KG1 (cell line): ENCODE measurements at places on chromosomes 2 and 18.

DNA sequence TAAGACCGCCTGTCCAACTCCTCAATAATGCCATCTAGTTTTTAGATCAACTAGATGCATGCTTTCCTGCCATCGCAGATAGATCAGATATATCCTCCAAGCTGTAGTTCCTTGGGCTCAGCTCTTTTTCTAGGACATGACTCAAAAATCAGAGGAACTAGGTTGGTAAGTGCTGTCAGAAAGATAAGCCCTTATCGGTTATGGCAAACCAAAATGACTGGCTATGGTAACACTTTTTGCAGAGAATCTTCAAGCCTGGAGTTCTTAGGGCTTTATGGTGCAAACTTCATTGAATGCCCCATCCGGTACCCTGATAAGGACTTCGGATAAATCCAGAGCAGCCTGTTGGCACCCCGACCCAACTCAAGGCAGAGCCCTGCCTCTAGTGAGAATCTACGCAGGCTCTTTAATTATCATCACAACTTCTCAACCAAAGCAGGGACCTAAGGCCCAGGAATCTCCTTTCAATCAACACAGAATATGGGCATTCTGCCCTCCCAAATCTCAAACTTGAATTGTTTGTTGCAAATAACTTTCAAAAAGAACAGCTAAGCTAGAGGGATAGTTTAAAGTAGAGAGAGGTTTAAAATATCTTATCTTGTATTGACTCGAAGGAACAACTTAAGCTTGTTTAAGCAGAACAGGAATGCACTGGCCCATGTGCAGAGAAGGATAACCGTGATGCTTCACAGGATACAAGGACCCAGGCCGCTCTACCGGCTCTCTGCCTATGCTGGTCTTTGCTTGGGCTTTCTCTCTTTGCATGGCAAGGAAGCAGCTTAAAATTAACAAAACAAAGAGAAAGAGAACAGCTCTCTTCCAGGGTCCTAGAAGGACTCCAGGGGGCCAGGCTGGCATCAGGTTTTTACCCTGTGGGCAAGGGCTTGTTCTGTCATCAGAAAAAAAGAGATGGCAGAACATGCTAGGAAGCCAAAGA is 3.4 kb upstream of the CYP1B1 start:
- DNase-seq = no peak

GRCh38 chr2:232842689-232843088 is 27.4 kb upstream of the SNORC start:
- DNase-seq = no peak

GRCh38 chr2:5360081-5360480 is 332.1 kb upstream of the SOX11 start:
- no peak for DNase-seq

DNA sequence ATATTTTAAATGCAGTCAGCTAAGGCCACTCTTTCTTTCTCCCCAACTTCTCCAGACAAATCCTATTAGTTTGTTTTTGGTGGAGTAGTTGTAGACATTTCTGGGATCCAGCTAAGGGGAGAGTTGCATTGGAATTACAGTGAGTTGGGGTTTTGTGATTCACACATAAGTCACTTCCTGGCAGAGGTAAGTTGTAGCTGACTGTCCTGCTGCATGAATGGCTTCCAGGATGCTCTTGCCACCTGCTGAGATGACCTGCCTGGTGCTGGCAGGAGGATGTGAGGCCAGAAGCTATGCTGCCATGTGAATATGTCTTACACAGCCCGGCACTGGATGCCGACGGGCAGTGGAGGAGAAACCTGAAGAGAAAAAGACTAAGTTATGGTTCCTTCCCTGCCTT is 243.7 kb downstream of the TDRD15 start:
- no peak for DNase-seq

DNA sequence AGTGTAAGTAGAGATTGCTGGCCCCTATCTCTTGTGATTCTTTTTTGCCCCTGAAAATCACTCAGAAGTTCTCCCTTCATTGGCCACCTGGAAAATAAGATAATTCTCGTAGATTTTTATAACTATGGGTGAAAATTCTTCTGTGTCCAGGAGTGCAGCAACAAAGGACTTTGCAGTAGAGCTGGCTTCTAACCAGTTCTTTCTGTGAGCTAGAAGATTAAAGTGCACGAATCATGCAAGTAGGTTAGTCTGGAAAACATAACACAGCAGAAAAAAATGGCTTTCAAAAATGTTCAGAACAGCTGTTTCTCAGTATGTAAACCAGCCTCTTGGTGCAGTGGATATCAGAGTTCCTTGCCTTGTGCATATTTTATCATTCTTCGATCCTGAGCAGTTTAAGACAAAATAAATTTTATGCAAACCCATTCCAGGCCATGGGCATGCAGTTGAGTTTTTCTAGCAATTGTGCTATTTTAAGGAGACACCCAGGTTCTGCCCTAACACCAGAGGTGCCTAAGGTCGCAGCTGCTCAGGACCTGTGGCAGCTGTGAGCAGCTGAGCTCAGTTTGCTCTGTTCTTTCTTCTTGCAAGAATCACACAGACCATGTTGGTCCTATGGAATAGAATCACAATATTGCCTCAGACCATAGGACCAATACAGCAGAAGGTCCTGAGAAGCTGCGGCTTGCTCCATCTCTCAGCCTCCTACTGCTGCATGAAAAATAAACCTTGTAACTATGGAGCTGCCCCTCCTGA is 80.9 kb upstream of the BCL2L11 start:
- DNase-seq = no peak

DNA sequence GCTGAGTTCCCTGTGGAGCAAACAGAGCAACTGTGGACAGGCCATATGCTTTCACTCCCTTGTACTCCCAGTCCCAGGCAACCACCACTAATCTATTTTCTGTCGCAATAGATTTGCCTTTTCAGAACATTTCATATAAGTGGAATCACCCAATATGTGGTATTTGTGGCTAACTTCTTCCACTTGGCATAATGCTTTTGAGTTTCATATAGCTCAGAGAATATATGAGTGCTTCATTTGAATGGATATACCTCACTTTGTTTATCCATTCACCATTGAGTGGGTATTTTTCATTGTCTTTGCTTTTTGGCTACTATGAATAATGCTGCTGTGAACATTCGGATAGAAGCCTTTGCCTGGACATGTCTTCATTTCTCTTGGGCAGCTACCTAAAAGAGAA is 151.9 kb downstream of the CERS6 start:
- no peak for DNase-seq

GRCh38 chr2:96533292-96534073 is 3.1 kb upstream of the ARID5A start:
- no peak for DNase-seq

DNA sequence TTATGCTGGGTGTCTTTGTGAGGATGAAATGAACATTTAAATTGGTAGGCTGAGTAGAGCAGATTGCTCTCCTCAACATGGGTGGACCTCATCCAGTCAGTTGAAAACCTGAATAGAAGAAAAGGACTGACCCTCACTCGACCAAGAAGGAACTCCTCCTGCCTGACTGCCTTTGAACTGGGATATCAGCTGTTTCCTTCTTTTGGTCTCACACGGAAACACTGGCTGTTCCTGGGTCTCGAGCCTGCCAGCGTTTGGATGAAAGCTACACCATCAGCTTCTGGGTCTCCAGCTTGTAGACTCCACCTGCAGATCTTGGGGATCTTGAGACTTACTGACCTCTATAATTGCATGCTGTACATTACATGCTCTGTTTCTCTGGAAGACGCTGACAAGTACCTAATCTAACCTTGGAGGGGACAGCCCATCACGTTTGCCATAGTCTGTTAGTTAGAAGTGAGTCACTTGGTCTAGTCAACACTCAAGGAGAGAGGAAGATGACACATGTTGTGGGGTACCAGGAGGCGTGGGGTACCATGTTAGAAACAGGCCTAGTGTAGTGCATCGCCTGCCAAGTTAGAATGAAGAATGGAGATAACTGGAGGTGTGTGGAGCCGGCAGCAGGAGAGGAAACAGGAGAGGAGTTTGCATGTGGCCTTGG is 267.0 kb downstream of the MREG start:
- DNase-seq = no peak

DNA sequence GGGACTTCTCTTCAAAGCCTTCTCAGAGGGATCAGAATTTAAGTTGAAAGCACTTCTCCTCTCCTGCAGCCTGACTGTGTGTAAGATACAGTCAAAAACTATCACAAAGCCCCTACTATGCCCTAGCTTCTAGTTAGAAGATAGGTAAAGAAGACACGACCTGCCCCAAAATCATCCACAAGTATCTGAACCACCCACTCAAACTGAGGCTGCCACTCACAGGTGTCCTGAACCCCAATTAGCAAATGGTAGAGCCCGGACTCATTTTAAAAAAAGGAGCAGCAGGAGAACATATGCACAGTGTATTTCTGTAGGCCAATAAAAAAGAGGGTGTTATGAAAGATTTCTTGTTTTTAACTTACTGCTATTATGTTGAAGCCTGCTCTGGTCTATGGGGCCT is 74.4 kb downstream of the ANKRD44 start:
- no peak for DNase-seq

DNA sequence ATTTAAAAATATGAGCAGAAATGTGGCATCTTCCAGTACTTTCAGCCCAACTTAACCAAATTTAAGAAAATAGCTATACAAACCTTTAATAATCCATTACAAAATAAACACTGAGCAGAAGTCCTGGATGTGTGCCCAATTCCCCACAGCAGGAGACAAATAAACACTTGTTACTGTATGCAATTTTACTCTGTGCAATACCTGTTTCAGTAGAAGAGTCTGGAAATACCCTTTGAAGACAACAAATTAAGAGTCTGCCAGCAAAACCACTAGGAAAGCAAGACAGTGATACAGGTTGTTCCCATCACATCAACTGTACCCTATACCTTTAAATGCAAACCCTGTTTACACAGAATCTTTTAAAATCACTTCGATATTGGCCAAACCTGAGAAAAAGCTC is 41.4 kb upstream of the RNU4ATAC start:
- no peak for DNase-seq

- no peak for DNase-seq
These were observed 25.1 kb downstream of the GPR35 start for GRCh38 chr2:240650254-240650965.

GRCh38 chr2:148899638-148900318 is 24.8 kb downstream of the KIF5C start:
- DNase-seq = no peak
